ENCODE measurements at places on chromosomes 12 and 14. TPM values are rescaled to one million over a fixed set of nuclear protein-coding genes. Genes with fewer than 3 reads are reported as not detected.
A peak's percentile ranks its signal among the peaks of the same experiment; 100 is the strongest.

- DNase-seq = no peak
Observed at GRCh38 chr14:68891851-68892660, 87.0 kb downstream of the ACTN1 start.

GRCh38 chr12:89176676-89177075, 175.6 kb downstream of the DUSP6 start:
- DNase-seq = no peak

GRCh38 chr12:119008691-119009221, 27.4 kb downstream of the SRRM4 start:
- DNase-seq = no peak

DNA sequence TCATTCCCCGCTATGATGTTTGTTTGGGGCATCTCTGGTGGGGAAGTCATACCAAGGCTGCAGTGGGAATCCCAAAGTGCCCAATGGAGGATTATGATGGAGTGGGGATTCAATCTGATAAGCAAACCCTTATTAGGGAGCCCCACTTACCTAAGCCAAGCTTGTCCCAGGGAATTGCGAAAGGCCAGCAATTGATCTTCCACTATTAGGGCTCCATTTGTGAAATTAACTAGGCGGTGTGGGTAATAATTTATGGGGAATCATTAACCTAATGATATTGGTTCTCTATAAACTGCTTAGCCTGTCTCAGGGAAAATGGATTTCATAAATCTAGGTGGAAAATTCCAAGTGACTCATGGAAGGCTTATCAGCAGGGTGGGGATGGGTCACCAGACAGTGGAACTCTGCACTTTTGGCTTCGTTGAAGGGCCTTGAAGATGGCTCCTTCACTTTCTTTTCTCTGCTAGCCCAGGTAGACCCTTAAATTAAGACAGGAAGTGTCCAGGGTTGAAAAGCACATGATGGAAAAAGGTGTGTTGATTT, 113.0 kb upstream of the WSCD2 start:
- DNase-seq = no peak

- no peak for DNase-seq
Observed at GRCh38 chr12:93707836-93708235, 30.7 kb downstream of the CRADD start.

- DNase-seq = no peak
Observed at GRCh38 chr12:68896881-68897540, 36.0 kb downstream of the CPM start.

- DNase-seq = peak; percentile 91
Observed at GRCh38 chr14:30610787-30611343, 11.3 kb upstream of the SCFD1 start.

- DNase-seq = no peak
Observed at GRCh38 chr12:131002216-131002631, 48.5 kb downstream of the ADGRD1 start.

DNA sequence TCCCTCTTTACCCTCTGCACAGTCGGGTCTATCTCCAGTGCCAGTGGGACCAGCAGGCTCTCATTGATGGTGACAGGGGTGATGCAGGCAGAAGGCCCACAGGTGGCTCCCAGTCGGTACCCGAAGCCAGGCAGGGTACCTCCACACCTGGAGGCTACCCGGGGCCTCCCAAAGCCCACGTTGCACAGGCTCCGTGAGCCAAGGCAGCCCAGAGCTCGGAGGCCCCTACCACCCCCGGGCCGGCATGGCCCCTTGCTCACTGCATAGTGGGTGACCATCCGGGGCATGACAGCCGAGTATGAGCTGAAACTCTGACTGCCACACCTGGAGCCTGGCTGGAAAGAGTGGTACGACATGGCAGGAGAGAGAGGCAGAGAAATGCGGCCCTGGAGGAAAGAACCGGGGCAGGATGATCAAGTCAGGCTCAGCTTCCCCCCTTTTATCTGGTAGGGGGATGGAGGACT, at the start of gene KRT82:
TSS of gene KRT82 (minus strand) at position 414 of the 464 bp plus-strand sequence. CDS start at position 356, 58 bp downstream.
- no peak for DNase-seq

DNA sequence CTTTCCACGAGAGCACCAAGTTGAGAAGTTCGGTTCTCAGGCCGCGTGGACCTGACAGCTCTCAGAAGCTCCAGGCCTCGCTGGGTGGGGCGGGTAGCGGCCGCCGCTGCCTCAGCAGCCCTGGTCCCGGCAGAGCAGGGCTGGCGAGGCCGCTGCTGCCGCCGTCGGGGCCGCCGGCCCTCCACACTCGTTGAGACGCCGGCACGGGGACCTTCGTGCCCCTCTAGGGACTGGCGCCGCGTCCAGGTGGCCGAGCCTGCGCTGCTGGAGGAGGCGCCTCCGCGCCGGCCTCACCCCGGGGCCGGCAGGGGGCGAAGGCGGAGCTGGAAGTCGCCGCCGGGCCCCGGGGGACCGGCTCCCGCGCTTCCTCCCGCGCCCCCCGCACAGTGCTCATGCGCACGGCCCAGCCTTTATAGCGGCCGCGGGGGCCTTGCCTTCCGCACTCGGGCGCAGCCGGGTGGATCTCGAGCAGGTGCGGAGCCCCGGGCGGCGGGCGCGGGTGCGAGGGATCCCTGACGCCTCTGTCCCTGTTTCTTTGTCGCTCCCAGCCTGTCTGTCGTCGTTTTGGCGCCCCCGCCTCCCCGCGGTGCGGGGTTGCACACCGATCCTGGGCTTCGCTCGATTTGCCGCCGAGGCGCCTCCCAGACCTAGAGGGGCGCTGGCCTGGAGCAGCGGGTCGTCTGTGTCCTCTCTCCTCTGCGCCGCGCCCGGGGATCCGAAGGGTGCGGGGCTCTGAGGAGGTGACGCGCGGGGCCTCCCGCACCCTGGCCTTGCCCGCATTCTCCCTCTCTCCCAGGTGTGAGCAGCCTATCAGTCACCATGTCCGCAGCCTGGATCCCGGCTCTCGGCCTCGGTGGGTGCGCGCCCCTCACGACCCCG, at the start of gene COCH:
TSS of gene COCH (plus strand) at position 440 of the 879 bp plus-strand sequence. CDS start at position 820, 380 bp downstream.
- DNase-seq = peak; percentile 12

DNA sequence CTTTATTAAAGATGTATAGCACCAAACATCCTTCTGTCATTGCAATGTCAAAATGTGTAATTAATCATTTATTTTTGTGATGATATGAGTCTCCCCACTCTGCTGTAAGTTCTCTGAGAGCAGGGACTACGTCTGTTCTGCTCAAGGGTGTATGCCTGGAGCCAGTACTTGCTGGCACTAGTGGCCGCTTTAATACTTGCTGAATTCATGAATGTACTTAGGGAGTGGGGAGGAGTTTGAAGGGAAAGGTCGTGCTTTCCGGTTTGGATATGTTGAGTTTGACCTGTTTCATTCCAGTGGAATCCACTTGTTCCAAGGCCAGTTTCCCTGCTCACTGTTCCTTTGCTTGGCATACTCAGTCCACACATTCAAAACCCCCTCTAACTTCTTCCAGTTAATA, 1.9 kb upstream of the DCAF5 start:
- no peak for DNase-seq

DNA sequence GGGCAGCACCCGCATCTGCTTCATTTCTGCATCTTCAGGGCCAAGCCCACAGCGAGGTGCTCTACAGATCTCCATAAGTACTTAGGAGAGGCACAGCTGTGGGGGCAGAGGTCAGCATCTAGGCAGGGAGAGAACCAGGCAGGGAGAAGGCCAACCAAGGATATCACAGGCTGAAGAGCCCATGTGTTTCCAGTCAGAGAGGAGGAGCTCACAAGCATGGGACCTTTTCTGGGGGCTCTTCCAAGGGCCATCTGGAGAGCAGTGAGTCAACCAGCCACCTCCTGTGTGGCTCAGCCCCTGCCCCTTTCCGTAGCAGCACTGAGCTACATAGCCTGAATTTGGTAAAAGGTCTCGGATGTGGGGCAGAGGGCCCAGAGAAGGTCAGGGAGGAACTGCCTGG, 78.5 kb downstream of the ARL6IP4 start:
- DNase-seq = no peak

- peak; percentile 60 for DNase-seq
Observed at GRCh38 chr14:90398315-90398839, 1.5 kb downstream of the CALM1 start.

GRCh38 chr12:6228535-6229223, 28.5 kb downstream of the CD9 start:
- no peak for DNase-seq

GRCh38 chr14:79661752-79662151, 549.6 kb downstream of the DIO2 start:
- no peak for DNase-seq

- no peak for DNase-seq
Observed at GRCh38 chr14:51550636-51551035, 101.1 kb upstream of the FRMD6 start.

GRCh38 chr12:106243620-106244019, 4.2 kb downstream of the CKAP4 start:
- DNase-seq = no peak

DNA sequence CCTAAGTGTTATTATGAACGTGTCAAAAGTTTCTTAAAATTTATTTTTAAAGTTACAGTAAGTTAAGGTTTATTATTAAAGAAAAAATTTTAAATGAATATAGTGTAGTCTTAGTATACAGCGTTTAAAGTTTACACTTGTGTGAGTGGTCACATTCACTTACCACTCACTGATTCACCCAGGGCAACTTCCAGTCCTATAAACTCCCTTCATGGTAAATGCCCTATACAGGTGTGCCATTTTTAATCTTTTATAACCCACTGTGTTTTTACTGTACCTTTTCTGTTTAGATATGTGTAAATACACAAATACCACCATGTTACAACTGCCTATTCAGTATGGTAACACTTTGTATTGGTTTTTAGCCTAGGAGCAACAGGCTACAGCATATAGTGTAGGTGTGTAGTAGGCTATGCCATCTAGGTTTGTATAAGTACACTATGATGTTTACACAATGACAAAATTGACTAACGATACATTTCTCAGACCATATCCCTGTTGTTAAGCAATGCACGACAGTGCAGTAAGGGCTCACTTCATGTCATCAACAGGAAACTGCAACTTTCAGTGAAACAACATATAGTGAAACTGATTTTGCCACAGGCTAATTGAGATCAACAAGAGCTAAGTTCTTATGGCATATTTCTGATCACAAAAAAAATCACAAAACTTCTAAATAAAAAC, 112.0 kb upstream of the TMCC3 start:
- peak; percentile 34 for DNase-seq

- DNase-seq = peak; percentile 15
Observed at GRCh38 chr14:49677643-49678042, 10.4 kb downstream of the POLE2 start.

- DNase-seq = no peak
Observed at GRCh38 chr12:64551676-64552075, 58.6 kb upstream of the RASSF3 start.

Gene RFX4
- not detected for total RNA-seq

Gene RNASE7
- not detected for total RNA-seq

Gene ARF6
- total RNA-seq = 64.7 TPM

Gene LIN7A
- total RNA-seq = 0.19 TPM

Gene CCDC175
- not detected for total RNA-seq

Gene SPRYD4
- total RNA-seq = 2.4 TPM

Gene DTX3
- total RNA-seq = 1.9 TPM

Gene LARP4
- 82.5 TPM for total RNA-seq

Gene HSPA2
- total RNA-seq = 7.0 TPM

Gene TC2N
- 16.8 TPM for total RNA-seq

Gene ZNF385A
- total RNA-seq = 2.2 TPM
